ENCODE measurements at places on chromosomes 11 and 22.

DNA sequence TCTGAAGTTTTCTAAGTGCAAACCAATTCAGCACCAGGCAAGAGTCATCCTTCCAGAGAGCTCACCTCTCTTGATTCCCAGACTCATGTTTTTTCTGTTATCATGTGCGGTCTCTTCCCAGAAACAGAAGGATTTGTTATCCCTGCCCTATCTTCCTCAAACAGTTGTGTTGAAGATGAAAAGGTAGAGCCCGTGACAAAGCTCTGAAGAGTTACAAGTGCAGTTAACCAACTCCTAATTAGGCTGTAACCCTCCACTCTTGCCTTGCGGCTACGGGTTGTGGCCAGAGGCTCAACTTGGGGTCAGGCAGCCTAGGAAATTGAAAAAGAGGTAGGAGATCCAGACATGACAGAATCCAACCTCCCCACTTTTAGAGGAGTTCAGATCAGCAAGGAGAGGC lies 76.2 kb upstream of the CADM1 start:
- DNase-seq = no peak

DNA sequence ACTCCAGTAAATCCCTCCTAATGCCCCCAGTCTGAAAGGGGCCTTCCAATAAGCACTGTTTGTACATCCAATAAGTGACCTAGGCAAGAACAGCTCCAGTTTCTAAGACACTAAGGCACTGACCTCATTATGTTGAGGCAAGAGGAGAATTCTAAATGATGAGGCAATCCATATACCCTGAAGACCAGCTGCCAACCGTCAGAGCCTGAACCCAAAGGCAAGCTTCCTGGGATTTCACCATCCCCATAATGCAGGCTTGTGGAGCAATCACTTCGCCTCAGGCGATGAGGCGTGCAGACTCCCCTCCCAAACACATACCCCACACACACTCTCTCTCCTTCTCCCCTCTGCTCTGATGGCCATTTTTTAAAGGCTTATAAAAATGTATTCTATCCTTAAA lies 49.5 kb downstream of the LGR4 start:
- no peak for DNase-seq

DNA sequence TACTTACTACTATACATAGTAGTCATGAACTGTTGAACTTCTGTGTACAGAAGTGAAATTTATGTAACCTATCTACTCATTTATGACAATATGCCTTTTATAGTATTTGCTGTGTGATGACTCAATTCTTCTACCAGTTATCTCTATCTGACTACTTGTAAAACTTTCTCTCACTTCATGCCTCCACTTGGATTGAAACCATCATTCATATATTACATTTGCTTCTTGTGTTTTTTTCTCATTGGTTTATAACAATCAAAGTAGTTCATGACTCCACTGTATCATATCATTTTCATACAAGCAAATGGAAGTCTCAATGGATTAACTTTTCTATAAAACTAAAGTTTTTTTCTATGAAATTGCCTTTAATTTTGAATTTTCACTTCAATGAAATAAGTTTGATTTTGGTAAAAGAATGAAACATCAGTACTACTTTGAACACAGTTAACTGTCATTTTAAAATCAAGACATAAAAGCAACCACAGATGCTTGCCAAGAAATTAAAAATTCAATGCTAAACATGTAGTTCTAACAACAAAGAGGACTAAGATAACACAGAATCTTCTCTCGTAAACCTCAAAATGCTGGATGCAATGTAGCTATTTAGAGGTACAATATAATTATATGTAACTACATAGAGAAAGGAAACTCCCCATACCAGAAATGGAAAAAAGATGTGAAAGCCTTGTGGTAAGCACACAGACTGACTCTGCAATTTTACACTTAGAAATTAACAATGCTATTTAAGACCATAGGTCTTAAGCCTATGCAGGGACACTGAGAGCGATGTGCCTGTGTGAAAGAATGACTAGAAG lies 27.6 kb upstream of the EXPH5 start:
- no peak for DNase-seq

DNA sequence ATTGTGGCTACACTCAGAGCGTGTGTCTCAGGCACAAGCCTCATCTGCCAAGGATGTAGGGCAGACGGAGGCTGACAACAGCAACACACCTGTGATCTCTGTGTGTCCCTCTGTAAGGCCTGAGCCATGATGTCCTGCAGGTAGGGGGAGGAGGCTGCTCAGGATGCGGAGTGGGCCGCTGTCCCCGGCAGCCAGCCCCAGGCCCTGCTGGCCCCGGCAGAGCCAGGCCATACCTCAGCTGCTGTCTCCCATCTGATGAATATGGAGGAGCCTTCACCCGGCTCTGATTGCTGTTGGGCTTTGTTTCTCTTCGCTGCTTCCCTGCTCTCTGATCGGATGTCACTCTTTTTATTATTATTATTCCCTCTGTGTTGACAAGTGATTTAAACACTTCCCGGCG lies 83.6 kb upstream of the NCAM1 start:
- DNase-seq = no peak

GRCh38 chr22:49255154-49255553 lies 572.5 kb downstream of the BRD1 start:
- no peak for DNase-seq

DNA sequence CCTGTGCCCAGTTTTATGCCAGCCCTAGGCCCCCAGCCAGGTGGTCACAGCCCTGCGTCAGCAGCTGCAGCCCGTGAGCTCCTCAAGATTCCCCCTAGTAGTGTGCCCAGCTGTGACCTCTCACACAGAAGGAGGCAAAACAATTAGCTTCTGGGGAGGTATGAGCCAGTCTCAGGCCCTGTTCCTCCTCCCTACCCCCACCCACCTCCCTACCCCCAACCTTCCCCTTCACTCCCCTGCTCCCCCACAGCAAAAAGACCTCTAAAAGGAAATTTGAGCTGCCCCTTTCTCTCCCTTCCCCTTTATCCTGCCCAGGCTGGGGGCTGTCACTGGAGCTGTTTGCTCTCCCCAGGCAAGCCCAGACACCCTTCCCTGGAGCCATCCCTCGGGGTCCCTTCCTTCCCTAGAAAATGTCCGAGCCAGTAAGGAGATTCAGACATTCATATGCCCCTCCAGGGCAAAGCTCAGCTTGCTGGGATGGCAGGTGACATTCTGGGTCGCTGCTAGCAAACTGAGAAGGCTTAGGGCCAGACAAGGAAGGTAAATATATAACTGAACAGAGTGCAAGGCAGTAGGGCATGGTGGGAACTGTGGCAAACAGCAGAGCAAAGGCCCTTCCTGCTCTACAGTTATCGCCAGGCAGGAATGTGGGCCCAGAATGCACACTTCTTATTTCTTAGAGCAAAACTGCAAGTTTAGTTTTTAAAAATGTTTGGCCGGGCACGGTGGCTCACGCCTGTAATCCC lies 300.2 kb downstream of the MN1 start:
- no peak for DNase-seq

DNA sequence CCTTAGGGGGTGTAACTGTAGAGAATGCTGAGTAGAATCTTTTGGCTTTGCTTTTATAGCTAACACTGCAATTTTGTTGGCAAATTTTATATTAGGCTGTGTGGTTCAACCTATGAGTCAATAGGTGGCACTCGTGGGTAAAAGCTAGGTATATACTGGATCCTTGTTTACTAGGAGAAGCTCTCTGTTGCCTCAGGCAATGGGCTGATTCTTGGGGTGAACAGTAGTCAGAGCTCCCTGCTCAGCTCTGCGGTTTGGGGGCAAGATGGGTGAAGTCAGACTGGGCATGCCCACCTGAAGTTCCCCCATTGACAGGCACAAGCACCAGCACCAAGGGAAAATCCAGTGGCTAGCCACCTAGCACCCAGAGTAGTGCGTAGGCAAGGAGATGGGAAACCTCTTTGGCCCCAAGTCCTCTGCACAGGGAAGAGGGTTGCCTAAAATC lies 238.7 kb downstream of the FAM181B start:
- no peak for DNase-seq

DNA sequence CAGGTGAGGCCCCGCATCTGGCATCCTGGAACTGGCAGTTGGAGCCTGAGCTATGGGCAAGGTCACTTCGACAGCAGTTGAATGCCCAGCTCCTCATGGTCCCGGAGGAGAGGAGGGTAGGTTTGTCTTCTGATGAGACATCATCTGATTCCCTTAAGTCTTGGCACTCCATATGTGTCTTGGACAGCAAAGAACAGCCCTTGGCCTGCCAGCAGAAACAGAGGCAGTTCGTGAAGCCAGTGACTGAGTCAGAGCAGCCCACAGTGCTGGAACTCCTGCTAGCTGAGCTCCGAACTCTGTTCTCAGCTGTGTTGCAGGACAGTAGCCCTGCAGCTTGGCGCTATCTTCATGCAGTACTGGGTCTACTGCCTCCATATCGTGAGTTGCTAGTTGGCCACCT lies 1.0 kb downstream of the DNHD1 start:
- DNase-seq = no peak

DNA sequence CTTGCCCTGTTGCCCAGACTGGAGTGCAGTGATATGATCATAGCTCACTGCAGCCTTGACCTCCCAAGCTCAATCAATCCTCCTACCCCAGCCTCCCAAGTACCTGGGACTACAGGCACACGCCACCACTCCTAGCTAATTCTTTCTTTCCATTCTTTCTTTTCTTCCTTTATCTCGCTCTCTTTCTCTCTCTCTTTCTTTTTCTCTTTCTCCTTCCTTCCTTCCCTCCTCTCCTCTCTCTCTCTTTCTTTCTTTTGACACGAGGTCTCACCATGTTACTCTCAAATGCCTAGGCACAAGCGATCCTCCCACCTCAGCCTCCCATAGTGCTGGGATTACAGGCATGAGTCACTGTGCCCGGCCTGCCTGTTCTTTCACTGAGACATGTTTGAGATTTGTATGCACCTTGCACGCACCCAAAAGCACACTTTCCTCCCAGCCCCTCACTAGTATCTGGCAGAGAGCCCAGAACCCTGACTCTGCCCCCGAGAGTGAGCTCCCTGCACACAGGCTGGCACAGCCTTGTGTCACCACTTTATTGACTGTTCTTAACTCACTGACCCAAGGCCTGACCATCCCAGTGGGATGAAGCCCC lies 56.8 kb downstream of the CD6 start:
- no peak for DNase-seq

GRCh38 chr22:41401781-41402648 lies 20.3 kb downstream of the TEF start:
- no peak for DNase-seq

- DNase-seq = no peak
Measured at GRCh38 chr22:32622004-32622743, 147.6 kb downstream of the FBXO7 start.

DNA sequence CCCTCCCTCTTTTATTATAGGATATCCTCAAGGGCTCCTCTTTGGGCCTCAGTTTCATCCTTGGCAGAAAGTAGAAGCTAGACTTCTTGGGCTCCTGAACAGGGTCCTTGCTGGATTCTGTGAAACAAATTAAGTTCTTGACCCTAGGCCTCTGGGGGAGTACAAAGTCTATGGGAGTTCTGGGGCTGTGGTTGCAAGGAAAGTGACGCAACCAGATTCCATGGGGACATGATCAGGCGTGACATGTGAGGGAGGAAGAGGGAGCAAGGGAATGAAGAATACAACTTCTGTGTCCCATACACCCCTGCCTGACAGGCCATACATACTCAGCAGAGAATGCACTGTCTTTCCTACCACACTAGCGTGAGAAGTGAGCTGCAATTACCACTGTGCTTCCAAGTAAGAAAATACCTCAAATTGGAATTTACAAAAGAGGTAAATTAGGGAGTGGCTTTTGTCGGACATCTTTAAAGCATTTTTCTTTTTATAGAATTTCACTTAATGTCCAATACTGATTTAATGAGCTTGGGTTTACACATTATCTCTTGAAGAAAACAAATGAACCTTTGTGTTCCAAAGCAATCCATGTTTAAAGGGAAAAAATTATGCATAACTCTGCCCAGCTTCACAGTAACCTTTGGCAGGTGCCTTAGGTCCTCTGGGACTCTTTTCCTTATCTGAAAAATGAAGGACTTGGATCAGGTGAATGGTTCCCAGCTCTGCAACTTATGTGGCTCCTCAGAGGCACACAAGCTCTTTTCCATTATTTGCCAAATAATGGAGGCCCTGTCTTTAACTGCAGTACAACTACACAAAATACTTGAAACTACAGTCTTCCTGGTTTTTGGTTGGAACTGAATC lies 38.9 kb downstream of the LIMK2 start:
- no peak for DNase-seq

GRCh38 chr11:134643115-134644012 lies 231.3 kb upstream of the B3GAT1 start:
- DNase-seq = no peak

GRCh38 chr11:40273192-40273732 lies 1186.2 kb downstream of the LRRC4C start:
- no peak for DNase-seq

- no peak for DNase-seq
Measured at GRCh38 chr11:64523456-64524157, 67.4 kb upstream of the SLC22A12 start.

DNA sequence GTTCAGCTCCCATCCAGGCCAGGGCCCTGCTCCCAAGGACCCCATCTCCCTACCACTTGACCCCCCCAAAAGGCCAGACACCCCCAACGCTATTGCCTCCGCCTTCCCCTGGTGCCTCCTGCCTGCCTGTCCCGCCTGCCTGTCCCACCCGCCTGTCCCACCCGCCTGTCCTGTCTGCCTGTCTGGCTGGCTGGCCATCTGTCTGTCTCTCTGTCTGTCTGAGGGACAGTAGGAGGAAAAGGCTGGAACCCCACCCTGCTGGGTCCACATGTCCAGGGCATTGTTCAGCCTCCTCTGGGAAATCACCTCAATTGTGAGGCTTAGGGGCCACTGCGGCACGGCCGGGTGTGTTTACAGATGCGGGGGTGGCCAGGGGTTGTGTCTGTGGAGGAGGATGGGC lies 25.3 kb upstream of the CBX7 start:
- no peak for DNase-seq

GRCh38 chr11:129191649-129192048 lies 476 bp downstream of the ARHGAP32 start:
- DNase-seq = no peak

GRCh38 chr11:128825050-128825784 lies 41.9 kb downstream of the KCNJ1 start:
- no peak for DNase-seq

GRCh38 chr22:28759861-28760560 lies 12.5 kb upstream of the CCDC117 start:
- DNase-seq = no peak

GRCh38 chr11:126596474-126596873 lies 241.0 kb downstream of the ST3GAL4 start:
- no peak for DNase-seq

GRCh38 chr11:80914311-80914710 lies 1473.5 kb upstream of the TENM4 start:
- DNase-seq = no peak

DNA sequence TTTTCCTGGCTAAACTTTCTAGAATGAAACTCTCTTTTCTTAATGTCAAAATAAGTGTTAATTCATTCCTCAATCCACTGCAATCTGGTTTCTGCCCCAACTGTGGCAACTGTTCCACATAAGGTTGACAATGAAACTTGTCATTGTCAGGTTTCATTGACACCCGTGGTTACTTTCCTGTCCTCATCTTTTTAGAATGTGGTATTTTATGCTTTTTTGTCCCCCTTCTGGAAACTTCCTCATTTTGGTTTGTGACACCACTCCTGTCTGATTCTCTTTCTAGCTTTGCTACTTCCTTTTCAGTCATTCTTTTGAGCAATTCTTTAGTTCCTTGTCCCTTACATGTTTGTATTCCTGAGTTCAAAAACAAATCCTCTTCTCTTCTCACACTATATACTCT lies 7.5 kb upstream of the PDE3B start:
- DNase-seq = no peak

Data from activated B cell treated with CpG ODN at 0.5 μM for 24 hours (primary cell).